ENCODE measurements at places on chromosomes 3 and 15.

DNA sequence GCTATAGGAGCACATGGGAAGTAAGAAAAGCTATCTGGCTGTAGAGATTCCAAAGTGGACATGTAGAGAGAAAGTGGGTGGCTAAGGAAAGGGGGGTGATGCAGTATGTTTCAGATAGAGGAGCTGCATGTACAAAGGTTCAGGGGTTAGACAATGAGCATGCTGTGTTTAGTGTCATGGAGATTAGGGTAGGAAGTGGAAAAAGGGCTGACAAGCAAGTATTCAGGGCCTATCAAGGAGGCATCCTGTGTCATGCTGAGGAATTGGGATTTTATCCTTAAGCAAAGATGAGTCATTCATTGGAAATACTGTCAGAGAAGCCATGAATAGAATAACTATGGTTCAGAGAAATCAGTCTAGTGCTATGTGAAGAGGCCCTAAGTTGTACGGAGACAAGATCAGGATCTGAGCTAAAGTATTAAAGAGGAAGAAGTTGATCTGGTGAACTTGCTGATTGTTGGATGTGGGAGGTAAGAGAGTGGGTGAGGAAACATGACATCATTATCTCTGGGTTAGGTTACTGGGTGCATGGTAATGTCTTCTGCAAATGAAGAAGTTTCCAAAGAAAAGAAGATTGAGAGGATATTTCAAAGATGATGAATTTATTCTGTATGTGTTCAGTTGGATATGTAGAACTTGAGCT lies 176.7 kb upstream of the GOLIM4 start:
- DNase-seq = no peak

- no peak for DNase-seq
These were observed 8.3 kb downstream of the LRRC2 start for GRCh38 chr3:46557814-46558183.

DNA sequence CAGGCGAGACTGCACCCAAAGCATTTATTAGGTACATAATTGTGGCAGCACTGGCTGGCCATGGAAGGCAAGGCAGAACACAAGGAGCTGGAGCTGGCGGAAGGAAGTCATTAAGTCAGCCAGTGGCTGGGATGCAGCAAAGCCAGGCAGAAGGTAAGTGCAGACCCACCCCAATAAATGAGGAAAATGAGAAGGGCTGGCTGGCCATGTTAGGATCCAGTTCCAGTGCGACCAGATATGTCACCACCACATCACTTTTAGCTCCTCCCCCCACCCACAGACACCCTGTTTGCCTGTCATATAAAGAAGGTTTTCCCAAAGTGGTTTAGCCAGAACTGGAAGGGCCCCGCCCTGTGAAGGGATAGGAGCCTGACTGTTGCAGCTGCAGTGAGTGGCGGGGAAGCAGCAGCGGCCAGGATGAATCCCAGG lies at the start of gene FURIN:
FURIN (plus strand) TSS at position 328 of the 429 bp plus-strand sequence. CDS start 7,153 bp downstream, outside the sequence.
- DNase-seq = no peak

GRCh38 chr15:61639491-61639890 lies 410.4 kb upstream of the RORA start:
- DNase-seq = no peak

DNA sequence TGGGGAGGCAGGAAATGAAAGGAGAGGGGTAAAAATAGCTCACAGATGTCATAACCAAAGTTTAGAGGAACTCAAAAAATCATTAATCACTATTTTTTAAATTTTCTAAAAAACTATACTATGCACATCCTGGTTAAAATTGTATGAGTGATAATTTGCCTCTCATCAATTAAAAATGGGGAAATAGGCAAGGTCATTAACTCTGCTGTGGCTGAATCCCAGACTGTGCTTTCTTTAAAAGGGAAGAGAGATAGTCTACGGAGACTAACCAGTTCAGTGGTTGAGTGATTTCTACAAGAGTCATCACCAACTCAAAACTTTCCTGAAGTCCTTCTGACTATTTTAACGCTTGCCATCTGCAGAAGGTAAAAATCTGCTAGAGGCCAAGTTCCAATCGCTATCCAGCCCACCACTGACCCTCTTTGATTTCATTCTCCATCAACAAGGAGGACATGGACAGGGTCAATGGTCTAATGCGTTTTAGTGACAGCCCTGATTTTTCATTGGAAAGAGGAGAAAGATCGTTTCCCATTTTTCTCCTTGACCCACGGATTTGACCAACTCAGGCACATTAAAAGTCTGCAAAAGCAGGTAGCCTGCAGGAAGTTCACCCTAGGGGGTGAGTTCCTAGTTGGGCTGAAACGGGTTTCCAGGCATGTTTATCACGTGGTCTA lies 850 bp downstream of the SUCLG2 start:
- no peak for DNase-seq

DNA sequence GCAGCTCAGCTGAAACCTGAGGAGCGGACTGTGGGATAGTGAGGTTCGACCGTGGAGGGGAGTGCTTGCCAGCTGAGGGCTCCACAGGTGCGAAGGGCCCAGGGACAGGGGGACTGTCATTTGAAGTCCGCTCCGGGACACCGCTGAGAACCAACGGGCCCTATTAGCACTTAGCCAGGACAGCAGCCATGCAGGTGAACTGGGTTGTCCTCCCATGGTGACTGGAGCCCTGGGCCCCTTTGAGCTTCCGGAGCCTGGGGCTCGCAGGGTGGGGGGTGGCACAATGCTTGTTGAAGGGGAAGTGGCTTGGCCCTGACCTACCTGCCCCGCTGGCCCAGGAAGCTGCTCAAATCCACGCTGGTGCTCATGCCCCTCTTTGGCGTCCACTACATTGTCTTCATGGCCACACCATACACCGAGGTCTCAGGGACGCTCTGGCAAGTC lies 24.7 kb downstream of the PTH1R start:
- DNase-seq = no peak

- no peak for DNase-seq
These were observed at the start of gene FGD5 for GRCh38 chr3:14818804-14819500. Gene FGD5 (plus strand): TSS chr3:14818962. CDS start chr3:14819072, 110 bp downstream.

DNA sequence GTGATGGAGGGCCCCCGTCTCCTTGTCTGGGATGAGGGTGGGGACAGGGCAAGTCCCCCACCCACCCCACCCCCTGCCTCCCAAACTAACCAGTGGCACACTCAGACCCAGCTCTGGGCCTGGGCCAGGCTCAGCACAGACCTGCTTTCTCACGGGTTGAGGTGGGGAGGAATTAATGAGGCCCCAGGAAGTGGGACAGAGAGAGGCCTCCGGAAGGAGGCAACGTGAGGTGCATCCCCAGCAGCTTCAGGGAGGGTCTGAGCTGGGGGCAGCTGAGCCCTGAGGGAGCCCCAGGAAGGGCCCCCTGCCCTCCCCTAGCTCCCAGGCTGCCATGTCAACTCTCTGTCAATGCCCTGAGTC lies 15.0 kb upstream of the GNAI2 start:
- DNase-seq = no peak

DNA sequence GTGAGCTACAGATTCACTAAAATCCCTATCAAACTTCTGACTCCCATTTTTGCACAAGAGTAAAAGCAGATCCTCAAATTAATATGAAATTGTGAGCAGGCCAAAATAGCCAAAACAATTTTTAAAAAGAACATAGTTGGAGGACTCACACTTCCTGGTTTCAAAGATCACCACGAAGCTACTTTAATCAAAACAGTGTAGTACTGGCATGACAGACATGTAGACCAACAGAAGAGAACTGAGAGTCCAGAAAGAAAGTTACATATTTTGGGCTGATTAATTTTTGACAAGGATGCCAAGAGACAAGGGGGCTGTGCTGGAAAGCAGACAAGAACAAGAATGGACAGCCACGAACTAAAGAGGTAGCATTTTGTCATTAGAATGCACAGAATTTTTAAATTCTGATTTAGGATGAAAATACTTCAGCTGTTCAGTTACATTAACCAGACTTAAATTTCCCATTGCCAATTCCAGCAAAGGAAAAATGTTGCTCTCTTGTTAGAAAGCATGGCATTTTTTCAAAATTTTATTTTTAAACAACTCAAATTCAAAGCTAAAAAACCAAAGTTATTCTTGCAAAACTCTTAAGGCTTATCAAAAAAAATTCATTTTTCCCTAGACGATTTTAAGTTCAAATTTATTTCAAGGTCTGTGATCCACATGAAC lies 14.0 kb downstream of the RYK start:
- no peak for DNase-seq

- no peak for DNase-seq
These were observed 28.0 kb downstream of the TIPARP start for GRCh38 chr3:156702367-156702766.

GRCh38 chr3:8777201-8777977 lies 8.0 kb upstream of the OXTR start:
- no peak for DNase-seq

DNA sequence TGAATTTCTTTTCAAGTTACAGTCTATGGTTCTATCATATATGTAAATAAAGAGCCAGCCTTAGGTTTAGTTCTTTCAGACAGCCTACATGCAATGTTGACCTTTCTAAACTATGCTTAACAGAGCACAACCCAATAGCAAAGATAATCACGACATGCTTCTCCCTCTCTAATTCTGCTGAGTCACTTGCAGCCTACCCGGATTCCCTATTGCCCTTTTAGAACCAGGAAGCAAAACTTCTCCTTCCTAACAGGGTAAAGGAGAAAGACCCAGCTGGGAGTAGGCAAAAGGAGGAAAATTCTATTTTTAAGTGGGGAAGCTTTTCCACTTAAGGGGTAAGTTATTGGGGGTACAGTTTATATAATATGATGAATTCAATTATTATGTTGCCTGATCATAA lies 79.3 kb downstream of the SLC7A14 start:
- no peak for DNase-seq

- no peak for DNase-seq
These were observed 713.2 kb downstream of the NLGN1 start for GRCh38 chr3:174110761-174111160.

GRCh38 chr3:59407425-59407824 lies 357.6 kb upstream of the CFAP20DC start:
- no peak for DNase-seq

- peak; percentile 57 for DNase-seq
These were observed 408 bp downstream of the WDR82 start for GRCh38 chr3:52277972-52278509.

GRCh38 chr3:193783166-193783896 lies 190.3 kb downstream of the OPA1 start:
- DNase-seq = no peak

DNA sequence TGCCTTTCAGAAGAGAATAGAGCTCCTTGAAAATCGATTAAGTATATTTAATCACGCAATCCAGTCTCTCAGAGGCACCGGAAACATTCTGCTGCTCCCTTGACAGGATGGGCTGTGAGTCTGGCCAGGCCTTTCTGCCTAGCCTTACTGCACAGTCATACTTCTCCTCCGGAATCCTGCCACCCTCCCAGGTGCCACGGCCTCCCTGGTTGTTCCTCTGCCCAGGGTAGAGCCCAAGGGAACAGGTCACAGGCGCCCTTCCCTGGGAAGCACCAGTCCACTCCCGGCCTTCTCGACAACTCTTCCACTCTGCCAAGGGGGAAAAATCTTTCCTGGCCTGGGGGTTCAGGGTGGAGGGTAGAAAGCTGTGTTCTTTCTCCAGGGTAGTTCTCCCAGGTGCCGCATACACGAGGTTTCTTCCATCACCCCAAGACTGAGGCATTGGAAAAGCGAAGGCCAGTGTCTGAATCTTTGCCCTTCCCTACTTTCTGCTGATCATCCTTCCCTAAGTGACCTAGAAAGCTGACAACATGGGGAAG lies 17.4 kb upstream of the SYNM start:
- DNase-seq = no peak

DNA sequence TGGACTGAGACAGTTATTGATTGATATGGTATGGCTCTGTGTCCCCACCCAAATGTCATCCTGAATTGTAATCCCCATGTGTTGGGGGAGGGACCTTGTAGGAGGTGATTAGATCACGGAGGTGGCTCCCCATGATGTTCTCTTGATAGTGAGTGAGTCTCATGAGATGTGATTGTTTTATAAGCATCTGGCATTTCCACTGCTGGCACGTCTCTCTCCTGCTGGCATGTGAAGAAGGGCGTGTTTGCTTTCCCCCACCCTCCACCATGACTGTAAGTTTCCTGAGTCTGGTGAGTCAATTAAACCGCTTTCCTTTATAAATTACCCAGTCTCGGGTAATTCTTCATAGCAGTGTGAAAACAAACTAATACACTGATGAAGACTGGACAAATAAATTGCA lies 105.6 kb upstream of the MELTF start:
- no peak for DNase-seq

- no peak for DNase-seq
These were observed 646.5 kb downstream of the MCTP2 start for GRCh38 chr15:94877833-94878232.

DNA sequence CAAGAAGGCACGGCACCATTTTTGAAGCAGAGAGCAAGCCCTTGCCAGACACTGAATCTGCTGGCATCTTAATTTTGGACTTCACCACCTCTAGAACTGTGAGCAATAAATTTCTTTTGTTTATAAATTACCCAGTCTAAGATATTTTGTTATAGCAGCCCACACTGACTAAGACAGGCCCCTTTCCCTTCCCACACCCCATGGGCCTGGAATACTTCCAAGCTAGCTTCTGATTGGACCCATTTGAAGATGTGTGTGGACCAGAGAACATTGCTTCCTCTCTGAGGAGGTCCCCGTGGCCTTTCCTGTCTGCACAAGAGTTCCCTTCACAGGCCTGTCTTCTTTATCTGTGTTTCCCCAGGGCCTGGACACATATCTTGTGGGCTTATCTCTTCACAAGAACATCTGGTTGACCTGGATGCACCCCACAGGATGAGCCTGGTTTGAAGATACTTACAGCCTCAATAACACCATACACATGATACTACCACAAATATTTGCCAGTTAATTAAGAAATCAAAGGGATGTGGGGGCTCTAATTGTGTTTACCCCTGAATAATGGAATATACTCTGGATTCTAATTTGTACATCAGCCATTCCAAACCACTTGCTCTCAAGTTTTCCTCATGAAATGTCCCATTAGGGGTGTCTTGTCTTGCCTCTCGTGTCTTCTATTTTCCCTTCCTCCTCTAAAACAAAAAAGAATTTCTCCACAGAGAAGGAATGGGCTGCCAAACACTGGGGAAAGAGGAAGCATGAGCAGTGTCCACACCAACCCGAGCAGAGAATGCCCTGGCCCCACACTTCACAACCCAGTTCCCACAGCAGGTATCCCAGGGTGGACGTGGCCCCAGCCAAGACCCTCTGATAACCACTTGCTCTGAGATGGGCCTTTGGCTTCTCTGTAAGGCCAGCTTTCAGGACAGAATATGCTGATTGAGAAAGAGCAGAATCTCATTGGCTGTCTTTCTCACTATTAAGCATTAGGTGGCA lies 42.5 kb downstream of the GLB1 start:
- no peak for DNase-seq

- DNase-seq = no peak
These were observed 38.5 kb downstream of the HPS3 start for GRCh38 chr3:149167898-149168297.

Measured in CD4-positive, alpha-beta T cell treated with Interleukin-2 at 100 ng/mL for 4 hours (primary cell).